ENCODE measurements at places on chromosomes 3 and 15.

DNA sequence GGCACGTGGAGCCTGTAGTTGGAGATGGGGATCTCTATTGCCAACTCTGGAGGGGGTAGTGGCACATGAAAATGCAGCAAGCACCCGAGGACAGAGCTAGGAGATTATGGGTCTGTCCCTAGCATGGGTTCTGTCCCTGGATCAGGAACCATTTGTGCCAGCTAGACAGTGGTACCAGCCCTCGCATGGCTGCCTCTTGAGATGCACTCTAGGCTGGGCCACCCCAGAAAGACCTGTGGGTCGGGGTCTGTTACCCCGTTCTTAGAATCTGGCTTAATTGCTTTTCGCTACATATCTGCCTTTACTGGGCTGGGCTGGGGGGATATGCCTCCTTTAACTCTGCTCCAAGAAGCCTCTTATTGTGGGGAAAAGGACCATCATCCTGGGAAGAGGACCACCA is 54.5 kb downstream of the EPHB1 start:
- DNase-seq: no peak

DNA sequence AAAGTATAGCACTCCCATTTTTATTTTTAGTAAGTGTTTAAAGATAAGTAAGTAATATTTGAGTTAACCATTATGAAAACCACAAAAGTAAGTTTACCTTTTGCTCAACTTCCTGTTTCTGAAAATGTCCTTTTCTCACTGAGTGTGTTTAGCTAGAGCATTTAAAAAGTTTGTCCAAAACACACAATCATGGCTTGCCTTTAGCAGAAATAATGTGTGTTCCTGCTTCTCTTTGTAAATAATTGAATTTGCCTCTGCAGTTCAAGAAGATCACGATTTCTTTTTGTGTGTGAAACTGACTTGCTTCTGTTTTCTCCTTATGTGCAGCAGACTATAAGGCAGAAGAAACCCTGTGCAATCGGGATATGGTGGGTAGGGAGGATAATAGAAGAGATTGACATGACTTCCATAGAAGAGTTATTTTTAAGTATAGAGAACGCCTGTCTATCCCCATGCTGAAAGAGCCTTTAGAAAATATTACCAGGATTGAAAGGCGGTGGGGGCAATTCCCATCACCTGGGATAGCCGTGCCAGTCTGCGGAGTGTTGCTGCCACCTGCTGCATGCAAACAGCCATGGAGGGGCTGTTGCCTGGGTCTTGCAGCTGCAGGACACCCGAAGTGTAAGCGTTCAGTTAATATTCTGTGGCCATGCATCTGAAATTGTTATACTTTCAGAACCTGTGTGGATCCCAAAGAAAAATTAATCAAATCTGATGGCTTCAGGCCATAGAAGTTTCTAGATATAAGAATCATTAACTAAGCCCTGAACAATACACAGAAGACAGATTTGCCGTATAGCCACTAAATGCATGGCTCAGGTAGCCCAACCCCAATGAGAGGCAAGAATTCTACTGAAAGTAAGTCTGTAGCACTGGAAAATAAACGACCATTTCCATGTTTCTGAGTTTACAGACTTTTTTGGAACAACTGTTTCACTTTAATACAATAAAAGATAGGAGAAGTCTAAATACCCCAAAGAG is 2.4 kb upstream of the CD96 start:
- DNase-seq: peak; percentile 8

DNA sequence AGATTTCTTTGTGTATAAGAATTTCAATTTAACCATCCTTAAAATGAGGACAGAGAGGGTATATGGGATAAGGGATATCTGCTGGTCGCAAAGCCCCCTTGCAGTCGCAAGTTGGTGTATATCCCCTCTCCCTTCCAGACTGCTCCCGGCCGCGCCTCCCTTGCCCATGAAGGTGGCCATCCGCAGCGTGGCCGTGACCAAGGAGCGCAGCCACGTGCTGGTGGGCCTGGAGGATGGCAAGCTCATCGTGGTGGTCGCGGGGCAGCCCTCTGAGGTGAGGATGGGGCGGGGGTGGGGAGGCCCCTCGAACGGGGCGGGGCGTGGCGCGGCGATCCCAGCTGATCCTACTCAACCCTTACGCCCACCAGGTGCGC is 29.4 kb downstream of the NBEAL2 start:
- DNase-seq: no peak

DNA sequence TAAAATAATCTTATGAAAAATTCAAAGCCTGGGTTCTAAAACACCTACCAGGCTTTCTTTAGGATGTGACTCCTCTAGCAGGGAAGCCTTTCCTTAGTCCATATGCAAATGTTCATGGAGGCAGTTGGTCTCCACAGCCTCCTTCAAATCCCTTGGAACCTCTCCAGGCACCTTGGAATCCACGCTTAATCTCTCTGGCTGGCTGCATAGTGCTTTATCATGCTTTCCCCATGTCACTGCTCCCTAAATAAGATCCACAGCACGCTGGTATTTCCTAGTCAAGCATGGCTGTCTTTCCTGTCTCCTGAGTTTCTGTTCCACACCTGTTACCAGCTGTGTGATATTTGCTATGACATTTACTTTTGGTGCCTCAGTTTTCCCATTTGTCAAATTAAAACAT is 71.3 kb downstream of the CLSTN2 start:
- no peak for DNase-seq

GRCh38 chr15:82648257-82649103 is 1.3 kb upstream of the CPEB1 start:
- DNase-seq: no peak

DNA sequence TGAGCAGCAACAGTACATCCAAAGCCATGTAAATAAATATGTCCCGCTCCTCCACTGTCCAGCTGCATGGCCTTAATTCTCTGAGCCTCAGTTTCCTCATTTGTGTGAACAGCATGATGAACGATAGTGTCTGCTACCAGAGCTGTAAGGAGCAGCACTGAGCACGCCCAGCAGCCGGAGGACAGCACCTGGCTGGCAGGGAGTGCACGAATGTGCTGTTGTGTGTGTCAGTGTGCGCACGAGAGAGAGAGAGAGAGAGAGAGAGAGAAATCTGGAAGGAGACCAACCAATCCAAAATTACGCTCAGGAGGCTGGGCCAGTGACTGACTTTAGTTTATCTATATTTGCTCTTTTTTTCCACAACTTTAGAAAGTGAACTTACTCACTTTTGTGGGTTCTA is 26.6 kb upstream of the PLXNA1 start:
- no peak for DNase-seq

DNA sequence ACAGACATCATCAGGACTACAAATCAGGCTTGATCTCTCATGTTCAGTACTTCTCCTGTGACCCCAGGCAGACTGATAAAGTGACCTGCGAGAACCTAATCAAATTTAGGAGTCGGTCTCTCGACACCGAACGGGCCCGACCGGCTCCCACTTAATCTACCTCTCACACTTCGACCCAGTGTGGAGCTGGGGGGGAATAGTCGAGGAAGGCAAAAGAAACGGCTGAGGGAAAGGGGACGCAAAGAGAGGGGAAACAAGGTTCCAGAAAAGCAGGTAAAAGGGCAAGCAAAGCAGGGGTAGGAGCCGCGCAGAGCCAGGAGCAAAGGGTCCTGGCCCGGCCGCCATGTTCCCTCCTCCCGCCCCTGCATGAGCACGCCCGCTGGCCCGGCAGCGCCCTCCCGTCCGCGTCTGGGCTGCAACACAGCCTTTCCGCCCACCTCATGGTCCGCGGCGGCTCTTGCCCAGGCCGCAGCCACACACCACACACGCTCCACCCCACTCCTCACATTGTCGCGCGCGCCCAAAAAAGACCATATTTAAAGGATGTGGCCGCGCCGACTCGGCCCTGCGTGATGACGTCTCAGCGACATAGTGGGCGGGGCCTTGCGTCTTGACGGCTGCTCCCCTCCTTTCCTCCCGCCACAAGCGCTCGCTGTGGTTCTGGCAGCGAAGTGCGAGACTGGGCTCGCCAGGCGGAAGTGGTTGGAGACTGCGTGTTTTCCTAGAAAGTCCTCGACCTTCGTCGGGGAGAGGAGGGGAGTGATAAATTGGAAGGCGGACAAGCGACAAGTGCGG is at the start of gene ICE2:
Gene ICE2, minus strand, starts transcription at position 577 of the 795 bp plus-strand sequence. CDS start 1,165 bp downstream, outside the sequence.
- DNase-seq: peak; percentile 70

- DNase-seq: no peak
Observed at GRCh38 chr3:133089906-133090485, 51.8 kb downstream of the TMEM108 start.

DNA sequence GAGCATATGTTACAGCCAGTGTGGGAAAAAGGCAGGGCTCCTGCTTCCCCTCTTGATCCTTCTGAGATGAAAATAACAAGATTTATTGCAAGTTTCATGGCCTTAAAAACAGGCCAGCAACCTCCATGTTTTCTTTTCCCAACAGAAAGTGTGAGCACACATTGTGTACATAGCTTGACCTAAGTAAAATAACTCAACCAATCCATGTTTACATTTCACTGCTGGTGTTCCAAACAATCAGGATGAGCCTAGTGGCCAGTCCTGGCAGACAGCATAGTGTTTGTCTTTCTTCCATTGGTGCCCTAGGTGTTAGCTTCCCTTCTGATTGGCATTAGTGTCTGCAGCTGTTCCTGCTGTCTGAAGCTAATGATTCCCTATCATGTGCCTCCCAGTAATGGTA is 847.7 kb downstream of the EPHA3 start:
- DNase-seq: no peak

- no peak for DNase-seq
Observed at GRCh38 chr15:29517829-29518228, 248.2 kb upstream of the NSMCE3 start.

DNA sequence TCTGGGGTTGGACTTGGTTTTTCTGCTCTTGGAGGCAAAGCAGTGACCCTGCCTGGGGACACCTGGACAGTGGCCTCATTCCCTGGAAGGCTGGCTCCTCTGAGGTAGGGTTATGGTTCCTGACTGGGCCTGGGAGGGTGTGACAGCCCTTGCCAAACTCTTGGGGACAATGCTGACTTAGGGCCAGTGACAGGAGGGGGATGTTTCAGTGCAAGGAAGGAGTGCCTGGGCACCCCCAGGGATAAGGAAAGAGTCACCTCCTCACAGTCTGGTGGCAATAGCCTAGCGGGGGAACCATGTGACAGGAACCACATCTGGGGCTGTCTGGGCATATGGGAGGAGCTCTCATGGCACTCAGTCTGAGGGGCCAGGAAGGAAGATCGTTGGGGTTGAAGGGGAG is 91.8 kb downstream of the ABHD5 start:
- no peak for DNase-seq

DNA sequence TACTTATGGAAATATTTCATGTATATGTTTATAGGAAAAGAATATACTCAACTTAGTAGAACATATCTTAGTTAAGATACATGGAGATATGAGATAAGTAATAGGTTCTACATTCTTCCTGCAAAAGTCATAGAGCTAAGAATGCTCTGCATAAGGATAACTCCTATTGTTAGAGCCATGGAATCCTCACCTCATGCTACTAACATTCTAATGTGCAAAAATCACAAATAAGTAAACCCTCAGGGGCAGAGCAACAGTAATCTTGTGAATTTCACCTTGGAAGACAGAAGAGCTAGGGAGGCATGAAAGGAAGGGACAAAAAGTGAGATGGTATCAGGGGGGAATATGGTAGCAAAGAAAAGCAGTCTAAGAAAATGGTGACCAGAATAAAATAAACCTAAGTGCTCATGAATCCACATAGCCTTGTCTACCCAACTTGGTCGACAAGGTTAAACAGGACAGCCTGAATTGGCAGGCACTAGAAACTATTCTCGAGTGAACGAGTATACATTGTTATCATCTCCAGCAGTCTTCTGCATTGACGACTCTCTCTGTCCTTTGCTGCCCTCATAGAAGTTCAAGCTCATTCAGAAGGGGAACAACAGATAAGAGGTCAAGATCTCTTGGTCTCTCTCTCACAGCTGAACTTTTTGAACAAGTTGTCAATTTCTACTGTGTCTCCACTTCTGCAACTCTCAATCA is 52.8 kb downstream of the XRN1 start:
- no peak for DNase-seq

DNA sequence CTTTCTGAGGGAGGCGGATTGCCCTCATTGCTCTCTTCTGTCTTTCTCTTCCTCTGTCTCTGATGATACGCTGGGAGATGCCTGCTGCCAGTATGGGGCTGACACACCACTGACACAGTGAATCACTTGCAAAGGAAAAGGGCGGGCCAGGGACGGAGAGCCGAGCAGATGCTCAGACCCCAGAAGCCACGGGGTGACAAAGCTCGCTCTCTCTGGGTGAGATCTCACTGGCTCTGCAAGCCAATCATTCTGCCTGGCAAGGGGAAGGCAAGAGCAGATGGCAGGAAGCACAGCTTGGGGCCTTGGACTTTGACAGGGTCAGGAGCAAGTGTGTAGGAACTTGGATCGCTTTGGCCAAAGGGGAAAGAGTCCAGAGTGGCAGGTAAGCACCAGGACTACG is 198.7 kb downstream of the NTRK3 start:
- no peak for DNase-seq
